ENCODE measurements at places on chromosomes 5 and 9.

DNA sequence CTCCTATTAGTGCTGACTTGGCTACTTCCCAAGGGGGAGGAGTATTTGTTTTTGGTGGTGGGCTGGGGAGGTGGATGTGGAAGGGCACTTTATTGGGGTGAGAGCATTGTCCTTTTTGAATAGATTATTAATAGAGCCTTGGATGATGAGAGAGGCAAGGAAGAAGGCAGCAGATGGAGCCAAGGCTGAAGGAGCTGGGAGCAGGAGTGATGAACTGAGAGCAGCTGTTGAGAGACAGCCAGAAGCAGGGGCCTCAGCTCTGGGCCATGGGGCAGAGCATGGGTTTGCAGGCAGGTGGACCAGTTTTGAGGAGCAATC is 29.6 kb downstream of the RGS3 start:
- DNase-seq, result no peak

DNA sequence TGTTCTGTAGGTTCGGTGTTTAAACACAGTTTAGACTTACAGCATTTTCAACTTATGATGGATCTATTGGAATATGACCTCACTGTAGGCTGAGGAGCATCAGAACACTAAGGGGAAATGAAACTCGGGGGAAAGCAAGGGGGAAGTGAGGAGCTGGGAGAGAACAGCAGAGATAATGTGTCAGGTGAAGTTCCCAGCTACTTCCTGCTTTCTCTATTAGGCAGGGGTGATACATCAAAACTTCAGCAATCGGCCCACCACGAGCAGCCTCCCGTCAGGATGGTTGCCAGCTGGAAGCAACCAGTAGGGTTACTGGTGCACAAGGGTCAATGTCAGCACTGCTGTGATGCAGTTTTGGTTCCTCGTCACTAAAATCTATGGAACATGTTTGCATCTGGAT is 34.3 kb downstream of the FAT2 start:
- no peak for DNase-seq

DNA sequence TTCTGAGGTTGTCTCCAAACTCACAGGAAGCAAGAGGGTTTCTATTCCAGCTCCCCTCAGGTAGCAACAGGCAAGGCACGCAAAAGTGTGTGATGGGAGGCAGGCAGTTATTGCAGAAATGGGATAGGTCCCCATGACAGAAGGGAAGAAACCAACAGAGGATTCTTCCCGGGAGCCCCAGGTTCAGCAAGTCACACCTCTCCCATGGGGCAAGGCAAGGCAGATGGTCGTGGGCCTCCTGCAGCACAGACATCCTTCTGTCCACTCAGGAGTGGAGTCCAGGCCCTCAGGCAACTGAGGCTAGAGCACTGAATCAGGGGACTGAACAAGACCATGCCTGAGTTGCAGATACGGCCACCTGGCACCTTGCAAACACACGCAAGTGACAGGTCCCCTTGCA is 424.9 kb upstream of the IRX4 start:
- no peak for DNase-seq

DNA sequence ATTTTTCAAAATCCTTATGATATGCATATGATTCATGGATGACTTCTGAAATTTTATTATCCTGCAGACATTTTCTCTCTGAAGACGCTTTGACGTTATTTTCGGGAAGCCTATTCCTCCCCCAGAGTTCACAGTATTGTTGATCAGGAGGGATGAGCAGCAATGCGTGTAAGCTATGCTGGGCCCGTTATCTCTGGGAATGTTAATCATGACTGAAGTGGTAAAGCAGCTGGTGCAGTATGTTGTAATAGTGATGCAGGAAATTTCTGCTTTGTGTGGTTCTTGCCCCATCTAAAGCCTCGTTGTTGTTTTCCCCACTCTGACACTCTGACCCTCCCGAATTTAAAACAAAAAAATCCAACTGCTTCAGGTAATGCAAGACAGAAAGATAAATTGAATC is 1797.8 kb upstream of the WWC1 start:
- no peak for DNase-seq
